ENCODE measurements at places on chromosomes 6 and 20.

GRCh38 chr20:35541783-35542662 is at the start of gene ERGIC3:
TSS of gene ERGIC3 (plus strand) at chr20:35542078. CDS start at chr20:35542098, 20 bp downstream.
- peak; percentile 88 for DNase-seq

DNA sequence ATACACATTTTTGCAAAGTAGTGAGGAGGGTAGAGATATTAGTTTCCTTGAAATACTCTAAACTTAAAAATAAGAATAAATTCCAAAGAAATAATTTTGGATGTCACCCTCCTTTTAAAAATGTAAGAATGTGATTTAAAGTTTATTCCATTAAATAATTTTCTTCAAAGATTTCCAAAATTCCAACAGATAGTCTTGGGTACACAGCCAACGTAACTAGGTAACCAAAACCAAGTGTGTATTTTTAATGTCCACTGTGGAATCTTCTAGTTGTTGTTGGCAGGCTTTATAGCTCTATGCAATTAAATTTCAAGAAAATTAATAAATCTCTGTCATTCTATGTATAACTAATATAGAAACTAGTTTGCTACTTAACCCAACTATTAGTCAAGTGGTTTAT is 101.3 kb downstream of the COL21A1 start:
- DNase-seq = no peak

DNA sequence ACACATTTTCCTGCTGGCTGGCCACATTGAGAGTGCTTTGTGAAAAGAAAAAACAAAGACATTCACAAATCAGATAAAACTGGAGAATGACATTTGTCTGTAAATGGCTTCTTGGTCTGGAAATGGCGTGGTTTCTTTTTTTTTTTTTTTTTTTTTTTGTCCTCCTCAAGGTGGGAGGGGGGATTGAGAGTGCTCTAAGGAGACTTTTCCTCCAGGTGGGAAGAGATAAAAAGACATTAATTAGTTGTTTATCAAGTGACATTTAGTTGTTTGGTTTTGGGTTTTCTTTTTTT is 40.4 kb downstream of the GNAS start:
- no peak for DNase-seq

GRCh38 chr6:87082160-87082721 is 12.7 kb downstream of the CGA start:
- DNase-seq = no peak

DNA sequence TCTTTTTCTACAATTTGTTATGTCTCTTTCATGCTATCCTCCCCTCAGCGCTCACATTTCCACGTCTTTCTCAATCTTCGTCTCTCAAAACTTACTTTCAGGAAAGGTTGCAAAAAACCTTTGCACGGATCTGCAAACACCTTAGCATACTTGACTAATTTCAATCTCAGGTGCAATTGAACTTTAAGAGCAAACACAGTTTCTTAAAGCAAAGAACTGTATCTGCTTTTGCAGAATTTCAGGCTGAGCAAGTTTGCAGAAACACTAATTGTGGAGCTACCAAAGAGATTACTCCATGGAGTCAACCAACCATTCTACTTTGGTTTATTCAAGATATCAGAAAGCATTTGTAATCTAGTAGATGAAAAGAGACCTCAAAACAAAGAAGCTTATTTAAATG is 668.2 kb upstream of the MARCKS start:
- no peak for DNase-seq

DNA sequence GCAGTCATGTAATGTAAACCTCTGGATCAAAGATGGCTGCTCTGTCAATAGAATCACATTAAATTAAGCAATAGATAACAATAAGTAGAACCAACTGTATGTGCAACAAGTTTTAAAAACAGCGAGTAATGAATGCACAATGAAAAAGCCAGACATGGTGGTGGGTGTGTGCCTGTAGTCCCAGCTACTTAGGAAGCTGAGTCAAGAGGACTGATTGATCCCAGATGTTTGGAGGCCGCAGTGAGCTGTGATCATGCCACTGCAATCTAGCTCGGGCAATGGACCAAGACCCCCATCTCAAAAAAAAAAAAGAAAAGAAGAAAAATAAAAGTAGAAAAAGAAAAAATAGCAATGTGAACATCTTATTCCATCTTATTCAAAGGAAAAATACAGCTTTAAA is 558.7 kb upstream of the MMS22L start:
- DNase-seq = no peak

- no peak for DNase-seq
Measured at GRCh38 chr20:52493171-52493721, 301.7 kb upstream of the ZFP64 start.

- DNase-seq = no peak
Measured at GRCh38 chr6:43884652-43885022, 114.6 kb downstream of the VEGFA start.

- no peak for DNase-seq
Measured at GRCh38 chr6:7324520-7324919, 11.5 kb upstream of the SSR1 start.

DNA sequence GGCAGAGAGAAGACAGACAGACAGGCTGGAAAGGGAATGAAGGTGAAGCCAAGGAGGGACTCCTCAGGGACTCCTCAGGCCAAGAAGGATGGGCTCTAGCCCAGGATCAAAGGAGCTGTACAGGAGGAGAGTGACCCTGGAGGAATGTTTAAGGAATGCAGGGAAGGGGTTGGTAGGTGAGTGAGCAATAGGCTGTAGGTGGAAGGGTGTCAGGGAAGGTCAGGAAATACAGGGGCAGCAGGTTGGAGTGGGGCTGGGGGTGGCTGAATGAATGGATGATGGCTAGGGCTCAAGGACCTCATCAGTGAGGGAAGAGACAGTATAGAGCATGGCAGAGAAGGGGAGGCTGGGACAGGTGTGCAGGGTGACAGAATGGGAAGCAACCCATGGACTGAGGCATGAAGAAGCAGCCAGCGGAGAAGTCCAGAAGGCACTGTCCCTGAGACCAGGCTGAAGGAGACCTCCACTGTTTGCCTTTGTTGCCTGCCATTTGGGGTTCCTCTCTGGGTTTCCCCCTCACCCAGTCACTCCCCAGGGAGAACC is 13.2 kb downstream of the SYNGAP1 start:
- no peak for DNase-seq

- no peak for DNase-seq
Measured at GRCh38 chr20:3046677-3047462, 1.0 kb downstream of the MRPS26 start.

- DNase-seq = no peak
Measured at GRCh38 chr20:5078399-5078958, 41.3 kb downstream of the PCNA start.

GRCh38 chr6:106628658-106629102 is 618 bp downstream of the RTN4IP1 start:
- no peak for DNase-seq

- DNase-seq = no peak
Measured at GRCh38 chr6:12007887-12008286, 4.2 kb upstream of the HIVEP1 start.

GRCh38 chr6:40542175-40542764 is 44.9 kb downstream of the LRFN2 start:
- DNase-seq = no peak

GRCh38 chr6:151566557-151566956 is 72.7 kb downstream of the CCDC170 start:
- no peak for DNase-seq

DNA sequence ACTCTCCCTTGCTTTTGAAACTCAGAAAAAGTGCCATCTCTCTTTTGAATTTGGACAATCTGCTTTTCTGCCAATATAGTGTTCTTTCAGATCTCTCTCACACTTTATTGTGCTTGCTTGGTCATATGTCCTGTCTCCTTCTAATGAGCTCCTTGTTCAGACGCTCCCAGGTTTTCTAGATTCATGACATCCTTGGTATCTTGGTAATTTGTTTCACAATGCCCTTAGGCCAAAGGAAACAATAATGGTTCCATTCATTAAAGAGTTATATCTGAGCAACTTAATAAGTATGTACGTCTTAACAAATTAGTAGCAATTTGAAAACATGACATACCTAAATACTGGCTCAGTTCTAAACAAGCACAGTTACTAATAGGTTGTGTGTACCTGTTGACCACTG is 293.4 kb upstream of the SPTLC3 start:
- no peak for DNase-seq

- DNase-seq = no peak
Measured at GRCh38 chr20:59605601-59606364, 1.4 kb downstream of the PHACTR3 start.

- DNase-seq = no peak
Measured at GRCh38 chr6:35448191-35448590, 3.9 kb upstream of the FANCE start.

DNA sequence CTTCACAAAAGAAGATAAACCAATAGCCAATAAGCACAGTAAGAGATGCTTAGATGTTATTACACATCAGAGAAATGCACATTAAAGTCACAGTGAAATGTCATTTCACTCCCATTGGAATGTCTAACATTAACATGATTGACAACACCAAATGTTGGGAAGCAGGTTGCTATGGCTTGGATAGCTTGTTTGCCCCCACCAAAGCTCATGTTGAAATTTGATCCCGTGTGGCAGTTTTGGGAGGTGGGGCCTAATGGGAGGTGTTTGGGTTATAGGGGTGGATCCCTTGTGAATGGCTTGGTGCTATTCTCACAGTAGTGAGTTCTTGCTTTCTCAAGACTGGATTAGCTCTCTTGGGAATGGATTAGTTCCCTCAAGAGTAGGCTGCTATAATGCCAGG is 44.8 kb downstream of the MRAP2 start:
- no peak for DNase-seq

GRCh38 chr6:63149730-63150129 is 61.5 kb upstream of the FKBP1C start:
- DNase-seq = no peak

DNA sequence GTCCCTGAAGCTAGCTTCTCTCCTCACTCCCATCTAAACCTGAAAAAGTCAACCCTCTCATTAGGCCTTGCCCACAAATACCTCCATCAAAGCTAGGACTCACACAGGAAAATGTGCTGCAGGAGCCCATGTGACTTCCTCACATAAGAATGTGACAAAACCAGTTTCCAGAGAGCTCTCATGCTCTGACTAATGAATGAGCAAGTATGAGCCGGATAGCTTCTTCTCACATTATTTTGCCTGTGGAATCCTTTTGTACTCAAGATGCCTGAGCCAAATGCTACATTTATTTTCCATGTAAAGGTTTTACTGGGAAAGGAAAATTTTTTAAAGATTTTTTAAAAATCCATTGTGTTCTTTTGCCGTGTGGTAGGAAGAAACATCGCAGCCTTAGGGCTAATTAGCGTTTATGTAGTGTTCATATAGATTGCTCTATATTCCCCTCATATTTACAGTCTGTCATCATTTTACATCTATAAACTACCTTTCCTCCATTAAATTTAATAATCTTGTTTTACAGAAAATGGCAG is 68.6 kb upstream of the CCN6 start:
- peak; percentile 27 for DNase-seq

GRCh38 chr20:35055445-35056276 is 36.9 kb downstream of the TRPC4AP start:
- DNase-seq = no peak

GRCh38 chr6:13614126-13614925 is 809 bp upstream of the NOL7 start:
- peak; percentile 12 for DNase-seq

- no peak for DNase-seq
Measured at GRCh38 chr6:100176311-100176950, 182.4 kb upstream of the MCHR2 start.

DNA sequence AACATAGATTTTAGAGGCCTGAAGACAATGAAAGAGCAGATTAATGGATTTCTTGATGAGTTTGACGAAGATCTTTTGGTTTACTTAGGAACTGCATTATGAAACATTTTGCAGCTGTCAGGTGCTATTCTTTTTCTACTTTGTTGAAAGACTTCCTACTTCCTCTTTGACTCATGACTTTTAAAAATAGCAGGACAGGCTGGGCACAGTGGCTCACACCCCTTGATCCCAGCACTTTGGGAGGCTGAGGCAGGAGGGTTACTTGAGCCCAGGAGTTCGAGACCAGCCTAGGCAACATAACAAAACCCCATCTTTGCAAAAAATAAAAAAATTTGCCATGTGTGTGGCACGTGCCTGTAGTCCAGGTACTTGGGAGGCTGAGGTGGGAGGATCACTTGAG is 52.0 kb downstream of the ITCH start:
- no peak for DNase-seq

GRCh38 chr20:54047048-54047447 is 23.3 kb downstream of the BCAS1 start:
- DNase-seq = no peak

GRCh38 chr6:2962004-2962403 is 9.4 kb downstream of the SERPINB6 start:
- DNase-seq = no peak

GRCh38 chr6:166026586-166027126 is 141.0 kb downstream of the TBXT start:
- DNase-seq = no peak

DNA sequence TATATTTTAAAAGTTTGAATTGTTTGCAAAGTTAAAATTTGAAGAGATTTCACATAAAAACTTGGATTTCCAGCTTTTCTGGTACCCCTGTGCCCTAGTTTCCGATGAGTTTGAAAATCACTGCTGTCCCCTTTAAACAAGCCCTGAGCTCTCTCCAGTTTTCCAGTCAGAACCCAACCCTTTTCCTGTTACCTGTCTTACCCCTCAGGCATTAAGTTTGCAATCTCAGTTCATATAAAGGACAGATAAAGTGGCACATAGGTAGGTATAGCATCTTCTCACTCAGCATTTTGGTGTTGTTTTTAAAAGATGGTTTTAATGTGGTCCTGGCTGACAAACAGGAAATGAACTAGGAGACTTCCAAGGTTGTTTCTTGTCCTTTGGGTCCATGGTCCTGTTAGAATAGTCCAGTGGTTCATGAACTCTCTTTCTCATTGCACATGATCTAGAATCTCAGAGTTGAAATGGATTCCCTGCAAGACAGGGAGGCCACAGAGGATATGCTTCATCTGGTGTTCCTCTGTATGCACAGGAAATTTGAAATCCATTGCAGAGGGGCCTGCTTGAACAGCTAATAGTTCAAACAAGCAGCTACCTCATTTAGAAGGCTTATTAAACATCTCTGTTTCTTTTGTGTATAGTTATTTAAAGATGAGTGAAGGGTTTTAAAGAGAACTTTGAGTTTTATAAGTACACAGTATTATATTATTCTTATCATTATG is 82.7 kb downstream of the JAG1 start:
- DNase-seq = no peak

GRCh38 chr6:93420163-93420795 is 920 bp upstream of the EPHA7 start:
- DNase-seq = no peak

GRCh38 chr6:35147486-35147885 is 6.3 kb upstream of the TCP11 start:
- DNase-seq = no peak

All from 8988T (cell line).